Stimulated activated CD8-positive, alpha-beta memory T cell treated with anti-CD3 and anti-CD28 coated beads, Interleukin-7, amount 100 ng/mL, for 24 hours (primary cell): ENCODE measurements at places on chromosomes 4 and X.

DNA sequence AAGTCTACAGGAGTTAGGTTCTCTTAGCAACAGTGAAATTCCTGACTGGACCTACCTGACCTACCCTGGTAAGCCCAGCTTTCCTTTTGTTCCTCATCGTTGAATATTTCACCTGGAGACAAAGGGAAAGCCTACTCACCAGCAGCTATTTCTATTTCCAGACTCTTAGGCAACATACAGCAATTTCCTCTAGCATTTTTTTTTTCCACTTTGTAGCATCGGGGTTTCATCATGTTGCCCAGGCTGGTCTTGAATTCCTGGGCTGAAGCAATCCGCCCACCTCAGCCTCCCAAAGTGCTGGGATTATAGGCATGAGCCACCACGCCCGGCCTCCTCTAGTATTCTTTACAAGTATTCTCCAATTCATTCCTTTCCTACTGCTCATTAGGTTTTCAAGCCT, 6.8 kb upstream of the S100G start:
- no peak for DNase-seq

GRCh38 chr4:159383562-159383931, 280.7 kb downstream of the RAPGEF2 start:
- DNase-seq: no peak

- DNase-seq: no peak
Measured at GRCh38 chrX:153578200-153578835, 20.6 kb downstream of the CCNQ start.

DNA sequence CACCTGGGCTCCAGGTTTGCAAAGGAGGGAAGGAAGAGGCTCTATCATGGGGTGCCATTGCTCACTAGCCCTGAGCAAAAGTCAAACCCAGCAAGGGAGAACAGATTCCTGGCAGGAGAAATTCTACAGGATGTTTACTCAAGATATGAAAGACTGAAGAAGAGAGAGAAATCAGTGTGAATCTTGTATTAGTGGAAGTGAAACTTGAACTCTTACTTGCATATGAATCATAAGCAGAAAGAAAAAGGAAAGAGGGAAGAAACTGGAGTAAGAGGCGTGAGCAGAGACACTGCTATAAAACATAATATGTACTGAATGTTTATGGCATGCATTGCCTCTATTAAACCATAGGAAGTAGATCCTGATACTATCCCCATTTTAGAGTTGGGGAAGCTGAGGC, 60.9 kb downstream of the C4orf46 start:
- no peak for DNase-seq

DNA sequence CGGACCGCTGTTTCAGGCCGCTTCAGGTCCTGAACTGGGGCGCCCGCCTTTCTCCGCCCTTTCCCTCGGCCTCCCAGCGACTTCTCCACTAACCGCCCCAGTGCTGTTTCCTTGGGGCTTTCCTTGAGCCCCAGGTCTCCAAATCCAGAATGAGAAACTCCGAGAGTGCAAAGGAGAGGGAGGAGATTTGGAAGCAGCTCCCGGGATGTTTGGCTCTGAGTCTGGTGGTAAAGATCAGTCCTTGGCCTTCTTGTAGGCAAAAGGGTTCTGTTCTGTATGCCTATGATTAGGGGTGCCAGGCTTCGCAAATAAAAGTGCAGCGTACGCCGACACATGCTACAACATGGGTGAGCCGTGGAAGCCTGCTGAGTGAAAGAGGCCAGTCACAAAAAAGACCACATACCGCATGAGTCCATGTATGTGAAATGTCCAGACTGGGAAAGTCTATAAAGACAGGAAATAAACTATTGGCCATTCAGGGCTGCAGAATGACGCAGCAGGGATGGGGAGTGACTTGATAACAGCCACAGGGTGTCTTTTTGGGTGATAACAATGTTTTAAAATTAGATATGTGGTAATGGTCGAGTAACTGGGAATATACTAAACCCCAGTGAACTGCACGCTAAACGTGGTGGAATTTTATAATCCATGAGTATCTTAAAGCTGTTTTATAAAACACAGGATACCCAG, 99.8 kb downstream of the TRAPPC11 start:
- no peak for DNase-seq

DNA sequence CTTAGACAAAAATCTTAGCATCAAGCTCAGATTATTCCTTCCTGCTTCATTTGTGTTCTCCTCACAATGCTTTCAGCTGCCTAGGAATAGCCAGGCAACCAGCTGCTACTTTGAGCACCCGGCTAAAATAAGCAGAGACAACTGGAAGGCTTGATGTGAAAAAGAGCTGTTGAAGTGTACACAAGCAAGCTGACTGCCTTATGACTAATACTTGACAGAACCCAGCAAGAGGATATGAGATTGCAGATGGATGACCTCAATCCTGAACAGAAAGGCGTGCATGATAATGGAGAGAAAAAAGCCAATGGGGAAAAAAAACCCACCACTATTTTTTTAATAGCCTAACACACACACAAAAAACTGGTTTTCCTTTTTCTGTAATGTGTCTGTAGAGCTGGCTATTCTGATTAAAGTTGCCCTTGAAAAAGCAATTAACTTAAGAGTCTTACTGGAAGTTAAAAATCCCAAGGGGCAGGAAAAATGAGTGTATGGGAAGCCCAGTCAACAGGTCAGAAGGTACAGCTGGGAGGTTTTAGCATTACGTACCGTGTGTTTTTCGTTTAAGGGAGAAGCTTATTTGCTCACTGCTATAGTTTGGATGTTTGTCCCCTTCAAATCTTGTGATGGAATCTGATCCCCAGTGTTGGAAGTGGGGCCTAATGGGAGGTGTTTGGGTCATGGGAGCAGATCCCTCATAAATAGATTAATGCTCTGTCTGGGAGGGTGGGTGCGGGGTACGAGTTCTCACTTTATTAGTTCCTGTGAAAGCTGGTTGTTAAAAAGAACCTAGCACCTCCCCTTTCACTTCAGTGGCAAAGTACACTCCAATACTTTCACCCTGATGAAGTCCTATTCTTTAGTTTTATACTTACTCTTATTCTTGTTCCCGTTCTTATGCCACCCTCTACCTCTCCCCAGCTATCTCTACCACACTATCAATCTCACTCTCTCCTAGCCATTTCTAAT, 37.1 kb upstream of the HERC6 start:
- DNase-seq: no peak

DNA sequence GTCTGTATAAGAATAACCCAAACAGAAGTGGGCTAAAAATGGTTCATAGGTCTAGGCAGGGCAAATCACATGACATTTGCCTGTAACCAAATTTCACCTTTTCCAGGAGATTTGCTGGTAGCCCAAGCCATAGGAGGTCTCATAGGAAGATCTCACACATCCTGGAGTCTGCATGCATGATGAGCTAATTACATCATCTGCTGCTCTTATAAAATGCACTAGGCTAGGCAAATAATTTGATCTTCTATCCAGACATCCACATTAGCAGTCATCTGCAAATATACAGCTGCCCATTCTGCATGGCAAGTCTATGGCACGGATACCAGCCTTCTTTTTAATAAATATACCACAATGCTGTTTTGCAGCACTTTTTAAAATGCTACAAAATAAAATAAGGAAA, 87.2 kb downstream of the MAPK10 start:
- DNase-seq: no peak

GRCh38 chrX:153641627-153642026, 5.4 kb upstream of the DUSP9 start:
- DNase-seq: no peak

DNA sequence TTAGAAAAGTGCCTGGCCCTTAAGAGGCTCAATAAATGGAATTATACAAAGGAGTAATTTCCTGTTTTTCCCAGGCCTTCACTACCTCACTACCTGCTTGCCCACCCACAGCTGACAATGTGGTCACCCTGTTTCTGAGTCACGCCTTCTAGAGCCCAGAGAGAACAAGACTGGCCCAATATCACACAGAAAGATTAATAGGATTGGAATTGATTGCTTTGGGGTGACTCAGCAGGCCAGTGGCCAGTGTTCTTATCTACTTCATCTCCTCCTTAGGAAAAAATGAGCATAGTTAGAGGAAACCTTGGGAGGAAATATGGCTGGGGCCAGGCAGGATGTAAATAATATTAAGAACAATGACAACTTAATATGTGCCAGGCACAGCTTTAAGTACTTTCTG, 4.5 kb upstream of the FGF16 start:
- DNase-seq: no peak

DNA sequence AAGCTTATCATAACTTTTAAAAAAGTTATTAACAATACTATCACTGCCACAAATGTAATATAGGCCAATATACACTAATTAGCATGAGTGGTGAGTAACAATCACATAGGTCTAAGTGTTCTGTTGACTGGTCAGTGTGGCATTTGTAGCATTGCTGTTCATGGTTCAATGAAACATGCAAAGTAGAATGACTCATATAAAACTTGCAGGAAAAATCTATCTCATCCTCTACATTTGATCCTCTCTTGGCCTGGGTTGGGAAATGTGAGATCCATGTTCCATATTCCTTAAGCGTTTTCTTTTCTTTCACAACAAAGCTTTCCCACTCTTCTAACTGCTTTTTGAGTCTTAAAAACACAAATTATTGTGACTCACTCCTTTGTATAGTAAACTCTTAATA, 1418.7 kb downstream of the FSTL5 start:
- no peak for DNase-seq

DNA sequence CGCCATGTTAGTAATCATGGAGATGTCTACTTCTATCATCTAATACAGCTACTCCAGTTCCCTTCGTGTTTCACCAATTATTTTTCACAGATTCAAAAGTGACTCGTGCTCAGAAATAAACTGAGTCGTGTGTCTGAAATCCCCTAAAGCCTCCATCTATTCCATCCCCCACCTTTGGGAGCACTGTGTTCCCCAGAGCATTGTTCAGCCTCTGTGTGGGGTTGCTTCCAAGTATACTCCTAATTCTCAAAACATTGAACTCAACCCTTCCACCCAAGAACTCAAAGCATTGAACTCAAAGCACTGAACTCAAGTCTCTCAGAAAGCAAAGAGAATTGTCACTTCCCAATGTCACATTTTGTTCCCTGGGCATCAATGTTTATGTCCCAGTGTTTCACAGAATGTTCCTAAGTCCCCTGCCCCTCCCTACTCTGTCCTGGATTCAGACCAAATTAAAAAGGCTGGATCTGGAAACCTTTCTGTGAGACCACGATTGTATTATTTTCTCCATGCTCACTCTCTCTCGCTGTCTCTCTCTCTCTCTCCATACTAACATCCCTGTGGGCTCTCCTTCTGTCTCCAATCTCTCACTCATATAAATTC, 138.5 kb upstream of the QRFPR start:
- DNase-seq: no peak

GRCh38 chrX:50375481-50376267, 95.0 kb downstream of the DGKK start:
- DNase-seq: no peak

- DNase-seq: no peak
Measured at GRCh38 chrX:2640436-2641150, 50.5 kb upstream of the CD99 start.

DNA sequence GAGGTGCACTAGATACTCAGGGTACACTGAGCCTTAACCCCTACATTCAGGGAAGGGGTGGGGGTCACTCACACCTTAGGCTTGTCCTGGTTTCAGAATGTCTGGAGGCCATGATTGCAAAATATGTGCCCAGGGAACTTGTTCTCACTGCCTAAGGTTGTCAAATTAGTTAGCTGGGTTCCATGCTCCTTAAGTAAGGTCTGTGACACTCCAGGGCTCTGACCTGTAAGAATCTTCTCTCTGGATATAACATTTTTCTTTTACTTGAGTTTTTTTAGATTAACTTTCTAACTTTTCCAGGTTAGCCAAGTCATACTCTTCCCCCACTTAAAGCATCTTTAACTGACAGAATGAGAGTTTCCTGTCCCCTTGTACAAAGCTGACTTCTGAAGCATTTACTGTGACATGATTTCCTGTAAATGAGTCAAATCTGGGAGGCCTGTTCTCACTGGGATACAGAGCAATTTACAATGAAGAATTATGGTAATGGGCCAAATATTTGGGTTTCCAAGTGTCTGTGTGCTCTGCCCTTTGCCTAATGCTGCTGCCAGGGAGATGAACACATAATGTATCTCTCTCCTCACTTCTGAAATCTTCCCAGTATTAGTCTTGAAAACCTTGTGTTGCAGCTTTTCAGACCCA, 101.7 kb downstream of the GATB start:
- no peak for DNase-seq

DNA sequence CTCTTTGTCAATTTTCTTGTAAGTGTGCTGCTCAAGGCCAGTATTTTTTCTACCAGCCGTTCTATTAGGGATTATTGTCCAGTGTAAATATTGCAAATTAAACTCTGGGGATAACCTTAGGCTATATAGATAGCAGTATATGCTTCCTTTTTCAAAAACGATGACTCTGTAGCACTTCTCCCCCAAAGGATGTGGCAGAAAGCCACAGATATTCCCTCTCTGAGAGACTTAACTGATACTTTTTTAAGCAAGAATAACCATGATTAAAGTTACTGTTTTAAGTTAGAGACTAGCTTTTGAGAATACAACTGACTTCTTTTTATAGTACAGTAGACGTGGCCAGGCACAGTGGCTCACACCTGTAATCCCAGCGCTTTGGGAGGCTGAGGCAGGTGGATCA, 130.0 kb downstream of the FHIP1A start:
- DNase-seq: no peak

- DNase-seq: no peak
Measured at GRCh38 chrX:40908026-40908425, 172.7 kb upstream of the MED14 start.

DNA sequence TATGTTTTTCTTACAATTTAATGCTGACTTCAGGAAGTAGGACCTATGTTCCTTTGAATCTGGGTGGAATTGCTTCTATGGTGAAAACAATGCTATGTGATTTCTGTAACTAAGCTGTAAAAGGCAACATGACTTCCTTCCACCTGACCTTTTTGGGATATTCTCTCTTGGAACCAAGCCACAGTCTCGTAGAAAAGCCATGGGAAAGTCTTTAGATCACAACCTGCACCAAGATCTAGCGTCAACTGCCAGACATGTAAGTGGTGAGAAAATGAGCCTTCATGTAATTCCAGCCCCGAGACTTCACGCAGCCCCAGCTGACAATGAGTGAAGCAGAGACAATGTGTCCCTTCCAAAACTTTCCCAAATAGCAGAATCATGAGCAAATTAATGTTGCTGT, 297.0 kb upstream of the DCAF8L1 start:
- DNase-seq: no peak

DNA sequence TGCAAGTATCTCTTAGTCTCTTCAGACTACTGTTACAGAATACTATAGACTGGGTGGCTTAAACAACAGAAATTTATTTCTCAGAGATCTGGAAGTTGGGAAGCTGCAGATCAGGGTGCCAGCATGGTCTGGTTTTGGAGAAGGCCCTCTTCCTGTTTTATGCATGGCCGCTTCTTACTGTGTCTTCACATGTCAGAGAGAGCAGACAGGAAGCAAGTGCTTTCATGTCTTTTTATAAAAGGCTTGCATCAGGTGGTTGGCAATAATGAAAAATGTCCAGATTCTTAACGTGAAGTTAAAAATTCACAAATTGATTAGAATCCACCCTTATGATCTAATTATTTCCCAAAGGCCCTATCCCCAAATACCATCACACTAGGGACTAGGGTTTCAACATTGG, 284.9 kb downstream of the RPA4 start:
- DNase-seq: no peak
